ENCODE measurements at places on chromosomes 3 and 15.

DNA sequence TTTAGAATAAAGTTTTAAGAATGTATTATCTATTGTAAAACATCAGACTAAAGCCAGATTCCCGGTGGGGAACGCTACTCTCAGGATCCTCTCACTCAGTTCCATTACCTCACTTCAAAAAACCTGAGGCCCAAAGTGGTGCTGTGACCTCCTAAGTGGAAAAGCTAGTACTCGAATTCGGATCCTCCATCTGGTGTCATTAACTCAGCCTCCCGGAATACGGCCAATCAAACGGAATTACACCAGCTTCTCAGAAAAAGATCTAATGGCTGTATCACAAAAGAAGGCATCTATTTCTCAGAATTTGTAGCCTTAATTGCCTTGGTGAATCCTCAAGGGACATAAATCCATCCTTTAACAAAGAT, 627 bp downstream of the ACAD11 start:
- DNase-seq: no peak

- DNase-seq: no peak
Measured at GRCh38 chr3:183515968-183516851, 39.3 kb downstream of the KLHL6 start.

- DNase-seq: no peak
Measured at GRCh38 chr3:60202052-60202726, 1049.1 kb downstream of the FHIT start.

- DNase-seq: no peak
Measured at GRCh38 chr3:100932491-100932890, 60.7 kb downstream of the ABI3BP start.

DNA sequence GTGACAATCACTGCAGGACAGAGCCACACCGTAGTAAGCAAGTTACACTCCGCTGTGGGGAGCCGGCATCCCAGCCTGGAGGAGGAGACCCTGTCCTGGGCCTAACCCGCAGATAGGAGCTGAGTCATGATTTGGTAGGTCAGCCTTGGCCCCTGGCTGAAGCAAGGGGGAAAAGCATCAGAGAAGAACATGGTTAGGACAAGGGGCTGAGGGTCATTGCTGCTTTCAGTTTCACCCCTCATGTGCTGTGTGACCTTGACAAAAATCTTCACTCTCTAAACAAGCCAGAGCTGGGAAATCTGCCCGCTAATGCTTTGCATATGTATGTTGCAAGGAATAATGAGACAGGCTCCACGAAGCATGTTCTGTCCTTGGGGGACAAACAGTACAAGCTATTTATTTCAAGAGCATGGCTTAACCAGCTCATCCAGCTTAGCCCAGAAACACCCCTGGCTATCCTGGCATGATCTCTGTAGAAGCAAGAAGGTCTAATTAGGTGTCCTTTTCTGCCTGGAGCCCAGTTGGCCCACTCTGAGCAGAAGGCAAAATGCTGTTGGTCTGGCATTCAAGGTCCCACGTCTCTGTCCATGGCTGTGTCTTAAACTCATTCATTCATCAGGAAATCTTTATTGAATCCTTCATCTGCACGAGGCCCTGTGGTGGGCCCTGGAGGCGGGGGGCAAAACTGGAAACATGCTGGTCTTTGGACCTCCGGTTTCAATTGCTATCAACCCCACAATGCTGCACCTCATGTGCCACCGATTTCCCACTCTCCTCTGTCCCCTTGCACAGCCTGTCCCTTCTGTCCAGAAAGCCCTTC, 221.3 kb upstream of the LYSMD4 start:
- DNase-seq: no peak

- no peak for DNase-seq
Measured at GRCh38 chr15:59543721-59544547, 67.6 kb upstream of the GCNT3 start.

DNA sequence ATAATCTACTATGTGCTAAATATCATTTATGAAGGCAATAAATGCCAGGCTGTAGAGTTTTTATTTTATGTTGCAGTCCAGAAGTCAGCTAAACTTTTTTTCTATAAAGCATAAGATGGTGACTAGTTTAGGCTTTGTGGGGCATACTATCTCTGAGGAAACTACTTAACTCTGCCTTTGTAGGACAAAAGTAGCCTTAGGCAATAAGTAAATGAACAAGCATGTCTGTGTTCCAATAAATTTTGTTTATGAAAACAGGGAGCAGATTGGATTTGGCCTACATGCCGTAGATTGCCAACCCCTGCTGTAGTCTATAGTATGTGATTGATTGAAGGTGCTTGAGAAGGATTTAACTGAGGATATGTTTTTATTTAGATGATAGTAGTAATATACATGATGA, 502.5 kb upstream of the NAALADL2 start:
- DNase-seq: no peak

- DNase-seq: no peak
Measured at GRCh38 chr15:52789008-52789600, 1.0 kb downstream of the ONECUT1 start.

DNA sequence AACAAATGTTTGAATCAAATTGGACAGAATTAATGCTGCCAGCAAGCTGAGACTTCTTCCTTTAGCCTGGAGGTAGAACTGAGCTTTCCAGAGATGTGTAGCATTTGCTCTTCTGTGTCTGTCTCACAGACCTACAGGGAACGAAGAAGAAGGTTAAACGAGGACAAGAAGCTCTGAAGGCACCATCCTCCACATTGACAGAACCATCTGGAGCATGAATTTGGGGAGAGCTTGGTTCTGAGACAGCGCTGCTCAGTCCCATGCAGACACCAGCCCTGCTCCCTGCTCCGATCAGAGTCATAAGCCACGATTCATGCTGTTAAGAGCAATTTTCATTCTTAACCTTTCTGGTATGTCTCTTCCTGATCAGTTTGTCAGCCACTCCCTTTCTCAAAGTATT, 7.7 kb upstream of the KY start:
- DNase-seq: no peak

DNA sequence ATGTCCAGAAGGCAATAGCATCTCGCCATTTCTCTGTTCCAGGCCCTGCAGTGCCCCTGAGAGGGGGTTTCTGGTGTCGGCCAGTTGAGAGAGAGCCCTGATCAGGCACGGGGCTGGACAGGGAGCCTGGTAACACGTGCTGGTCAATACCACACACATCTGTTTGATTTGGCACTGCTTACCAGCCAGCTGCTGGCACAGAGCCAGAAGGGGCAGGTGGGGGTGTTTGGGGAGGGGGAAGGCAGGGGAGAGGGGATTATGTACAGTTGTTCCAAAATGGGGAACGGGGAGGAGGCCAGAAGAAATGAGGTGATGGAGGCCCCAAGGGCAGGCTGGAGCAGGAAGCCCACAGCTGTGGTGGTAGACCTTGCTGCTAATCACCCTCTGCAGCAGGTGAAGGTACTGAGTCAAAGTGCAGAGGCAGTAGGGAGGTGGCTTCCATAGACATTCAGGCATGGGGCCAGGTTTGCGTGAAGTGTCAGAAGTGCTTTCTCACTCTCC, 153.5 kb upstream of the LPP start:
- no peak for DNase-seq

GRCh38 chr3:107062787-107063186, 314.5 kb upstream of the CCDC54 start:
- DNase-seq: no peak

DNA sequence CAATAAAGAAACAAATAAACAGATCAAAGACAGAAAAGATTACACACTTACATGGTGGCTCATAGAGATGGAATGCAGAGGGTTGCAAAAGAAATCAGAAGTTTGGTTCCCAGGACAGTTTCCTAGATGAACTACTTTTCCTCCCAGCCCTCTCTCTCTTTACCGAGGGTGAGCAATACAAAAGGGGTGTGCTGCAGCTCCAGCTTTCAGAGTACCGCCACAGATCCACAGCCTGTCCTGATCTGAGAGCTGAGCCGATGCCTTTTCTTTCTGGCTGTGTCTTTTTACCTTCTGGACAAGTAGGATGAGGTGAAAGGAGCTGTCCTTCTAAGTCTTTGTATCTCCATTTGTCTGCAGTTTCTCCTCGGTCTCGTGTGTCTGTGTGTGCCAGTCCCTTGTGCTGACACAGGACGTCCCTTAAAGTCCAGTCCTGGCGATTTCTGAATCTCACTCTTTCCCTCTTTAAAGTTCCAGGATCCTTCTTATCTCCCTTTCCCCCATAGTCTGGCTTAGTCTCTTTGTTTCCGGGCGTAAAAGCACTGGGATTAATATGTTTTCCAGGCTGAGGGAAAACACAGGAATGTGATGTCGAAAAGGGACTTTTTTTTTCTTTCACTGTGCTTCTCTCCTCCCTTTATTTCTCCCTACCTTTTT, 540 bp downstream of the CCDC80 start:
- peak; percentile 93 for DNase-seq

DNA sequence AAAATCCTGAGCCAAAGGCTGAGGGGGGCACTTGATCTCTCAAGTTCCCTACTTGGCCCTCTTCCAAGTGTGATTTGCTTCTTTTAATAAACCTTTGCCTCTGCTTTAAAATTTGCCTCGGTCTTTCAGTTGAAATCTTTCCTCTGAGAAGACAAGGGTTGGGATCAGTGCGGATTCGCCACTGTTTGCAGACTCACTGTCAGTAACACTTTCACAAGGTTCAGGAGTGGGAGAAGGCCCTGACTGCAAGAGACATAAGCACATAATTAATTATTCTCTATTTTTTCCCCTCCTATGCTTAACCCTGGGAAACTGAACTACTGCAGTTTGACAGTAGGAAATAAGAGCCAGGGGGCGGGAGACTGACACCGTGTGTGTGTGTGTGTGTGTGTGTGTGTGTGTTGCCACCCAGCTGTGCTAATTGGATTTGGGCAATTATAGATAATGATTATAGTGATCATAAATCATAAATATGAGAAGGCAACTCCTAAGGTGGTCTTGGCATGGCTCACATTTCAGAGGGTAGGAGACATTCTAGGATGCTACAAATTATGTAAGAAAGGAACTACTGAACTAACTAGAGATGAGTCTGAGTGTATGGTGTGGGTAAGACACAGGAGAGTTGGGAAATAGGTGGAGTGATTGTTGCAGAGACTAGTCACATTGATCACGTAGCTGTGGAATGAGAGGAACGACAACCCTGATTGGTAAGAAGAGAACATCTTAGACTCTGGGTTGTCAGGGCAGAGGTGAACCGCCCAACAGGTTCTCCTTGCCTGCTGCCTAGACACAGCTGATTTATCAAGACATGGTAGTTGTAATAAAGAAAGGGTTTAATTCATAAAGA, 5.5 kb upstream of the ZNF662 start:
- no peak for DNase-seq

DNA sequence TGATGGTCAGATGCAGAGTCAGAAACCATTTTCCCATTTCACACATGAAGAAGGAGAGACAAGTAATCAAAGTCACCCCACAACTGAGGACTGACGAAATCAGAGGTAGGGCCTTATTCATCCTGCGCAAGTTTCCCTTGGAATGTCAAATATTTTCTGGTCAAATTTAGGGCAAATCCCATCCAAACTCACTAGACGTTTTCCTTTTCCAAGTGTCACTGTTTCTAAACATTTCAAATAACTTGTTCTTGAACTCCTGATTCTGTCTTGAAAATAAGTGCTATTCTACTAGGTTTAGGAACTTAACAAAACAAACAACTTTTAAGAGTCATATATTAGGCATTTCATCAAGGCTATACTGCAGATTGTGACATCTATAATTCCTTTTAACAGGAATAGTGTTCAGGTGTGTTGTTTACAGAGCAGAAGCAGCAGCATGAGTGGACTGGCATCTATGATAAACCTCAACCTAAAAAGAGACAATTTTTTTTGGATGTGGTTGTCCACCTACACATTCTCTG, 40.7 kb downstream of the SUMF1 start:
- DNase-seq: peak; percentile 58

DNA sequence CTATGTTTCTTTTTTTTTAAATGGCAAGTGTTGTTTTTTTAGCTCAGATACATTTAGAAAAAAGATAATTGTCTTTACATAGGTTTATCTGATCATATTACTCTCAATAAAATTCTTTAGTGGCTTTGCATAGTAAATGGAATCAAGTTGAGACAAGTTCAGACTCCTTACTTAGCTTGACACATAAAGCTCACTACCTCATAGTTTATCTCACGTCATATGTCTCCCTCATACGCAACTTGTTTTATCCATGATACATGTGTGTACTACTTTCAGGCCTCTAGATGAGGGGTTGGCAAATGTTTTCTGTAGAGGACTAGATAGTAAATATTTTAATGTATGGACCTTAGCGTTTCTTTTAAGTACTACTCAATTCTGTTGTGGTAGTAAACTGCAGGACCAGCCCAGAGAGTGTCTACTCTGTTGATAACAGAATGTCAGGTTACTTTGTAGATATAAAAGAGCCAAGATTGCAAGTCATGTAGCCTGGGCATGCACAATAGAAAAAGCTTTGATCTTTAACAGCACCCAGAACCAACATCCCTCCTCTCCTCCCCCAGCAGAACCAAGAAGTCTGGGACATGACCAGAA, 28.2 kb upstream of the MGA start:
- no peak for DNase-seq

DNA sequence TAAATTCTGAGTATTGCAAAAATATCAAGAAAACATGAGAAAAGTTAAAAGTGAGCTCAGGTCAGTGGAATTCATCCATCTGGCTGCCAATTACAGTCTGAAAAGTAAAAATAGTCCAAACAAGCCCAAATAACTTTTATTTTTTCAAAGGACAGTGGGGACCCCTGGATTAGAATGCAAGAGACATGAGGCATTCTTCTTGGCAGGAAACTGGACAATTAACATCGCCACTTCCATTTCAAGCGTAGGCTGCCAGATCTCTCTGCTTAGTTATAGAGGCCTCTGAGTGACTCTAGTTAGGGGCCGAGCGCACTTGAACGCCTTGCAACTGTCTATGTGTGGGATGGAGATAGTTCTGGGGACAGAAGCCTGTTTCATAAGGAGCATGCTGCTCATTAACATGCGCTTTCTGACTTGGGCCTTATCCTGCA, 189.1 kb downstream of the GHSR start:
- DNase-seq: no peak

DNA sequence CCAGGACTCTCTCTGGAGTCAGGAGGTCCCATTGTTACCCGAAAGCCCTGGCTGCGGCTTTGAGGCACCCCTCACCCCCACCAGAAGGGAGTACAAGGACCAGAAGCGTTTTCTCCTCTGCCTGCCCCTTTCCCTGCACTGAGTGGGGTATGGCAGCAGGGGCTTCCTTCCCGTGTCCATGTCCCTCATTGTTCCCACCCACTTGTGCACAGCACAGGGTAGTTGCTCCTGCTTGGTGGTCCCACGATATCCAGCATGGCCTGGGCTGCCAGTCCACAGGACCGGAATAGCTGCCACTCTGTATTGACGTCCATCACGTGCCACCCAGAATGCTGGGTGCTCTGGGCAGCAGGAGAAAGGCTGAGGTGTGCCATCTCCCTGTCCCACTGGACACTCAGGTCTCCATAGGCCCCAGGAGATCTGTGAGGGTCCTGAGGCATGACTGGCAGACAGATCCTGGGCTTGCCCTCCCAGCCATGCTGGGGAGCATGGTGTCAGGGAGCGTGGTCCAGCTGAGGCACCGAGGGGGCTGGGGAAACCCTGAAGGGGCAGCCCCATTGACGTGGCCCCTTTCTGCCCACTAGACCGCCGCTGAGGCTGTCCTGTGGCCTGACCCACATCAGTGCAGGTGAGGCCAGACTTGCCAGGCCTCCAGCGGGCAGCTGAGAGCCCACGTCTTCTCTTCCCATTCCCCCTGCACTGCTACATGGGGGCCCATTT, 45.3 kb upstream of the SEC22A start:
- no peak for DNase-seq

- DNase-seq: no peak
Measured at GRCh38 chr3:141279077-141279967, 47.7 kb downstream of the PXYLP1 start.

- DNase-seq: peak; percentile 79
Measured at GRCh38 chr15:100713163-100713867, 110.9 kb downstream of the ASB7 start.

- no peak for DNase-seq
Measured at GRCh38 chr3:56453011-56453410, 15.3 kb downstream of the ERC2 start.

GRCh38 chr3:186108941-186109865, at the start of gene ETV5:
ETV5 (minus strand) TSS chr3:186109089; CDS start chr3:186105868, 3,221 bp downstream.
- peak; percentile 100 for DNase-seq

All from HCEC 1CT (cell line).